NCI-H460 (cell line): ENCODE measurements at places on chromosomes 3 and 15.

DNA sequence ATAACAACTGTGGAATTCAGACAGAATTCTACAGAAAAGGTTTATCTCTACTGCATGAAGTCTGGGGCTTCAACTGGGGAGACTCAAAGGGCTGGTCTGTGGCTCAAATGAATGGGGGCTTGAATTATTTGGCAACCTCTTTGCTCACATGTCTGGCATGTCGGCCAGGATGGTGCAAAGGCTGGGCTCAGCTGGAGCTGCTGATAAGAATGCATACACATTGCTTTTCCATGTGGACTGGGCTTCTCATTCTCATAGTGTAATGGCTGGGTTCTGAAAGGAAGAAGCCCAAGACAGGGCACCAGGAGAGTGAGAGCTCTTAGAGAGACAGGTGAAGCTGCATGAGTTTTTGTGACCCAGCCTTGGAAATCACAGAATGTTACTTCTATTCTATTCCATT, 194.3 kb upstream of the SGO1 start:
- DNase-seq = no peak

- DNase-seq = no peak
These were observed 67.1 kb upstream of the AKAP13 start for GRCh38 chr15:85313339-85313738.

DNA sequence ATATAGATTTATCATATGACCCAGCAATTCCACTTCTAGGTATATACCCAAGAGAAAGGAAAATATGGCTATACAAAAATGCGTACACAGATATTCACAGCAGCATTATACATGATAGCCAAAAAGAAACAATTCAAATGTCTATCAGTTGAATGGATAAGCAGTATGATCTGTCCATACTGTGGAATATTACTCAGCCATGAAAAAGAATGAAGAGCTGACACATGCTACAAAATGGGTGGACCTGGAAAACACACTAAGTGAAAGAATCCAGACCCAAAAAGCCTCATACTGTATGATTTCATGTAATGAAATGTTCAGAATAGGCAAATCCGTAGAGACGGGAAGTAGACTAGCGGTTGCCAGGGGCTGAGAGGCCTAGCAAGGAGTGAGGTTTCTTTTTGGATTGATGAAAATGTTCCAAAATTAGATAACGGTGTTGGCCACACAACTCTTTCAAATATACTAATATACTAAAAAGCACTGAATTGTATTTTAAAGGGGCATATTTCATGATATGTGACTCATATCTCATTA, 33.4 kb downstream of the FGD5 start:
- no peak for DNase-seq

- peak; percentile 64 for DNase-seq
These were observed 47.5 kb downstream of the RAB11A start for GRCh38 chr15:65916664-65917406.

DNA sequence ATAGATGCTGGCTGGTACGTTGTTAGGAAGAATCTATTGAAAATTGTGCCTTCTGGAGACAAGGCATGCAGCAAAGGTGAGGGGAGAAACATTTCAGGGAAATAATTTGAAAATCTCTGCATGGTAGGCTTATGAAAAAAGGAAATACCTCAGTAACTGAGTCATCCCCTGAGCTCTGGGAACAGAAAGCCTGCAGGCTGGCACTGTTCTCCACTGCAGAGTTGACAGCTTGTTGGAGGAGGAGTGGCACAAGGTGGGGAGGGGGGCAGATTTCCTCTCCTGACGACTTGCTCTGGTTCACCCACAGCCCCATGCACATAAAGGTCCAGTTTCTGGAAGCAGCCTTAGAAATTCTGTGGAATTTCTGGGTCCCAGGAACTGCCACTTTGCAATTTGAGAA, 179.4 kb downstream of the ABHD5 start:
- no peak for DNase-seq

DNA sequence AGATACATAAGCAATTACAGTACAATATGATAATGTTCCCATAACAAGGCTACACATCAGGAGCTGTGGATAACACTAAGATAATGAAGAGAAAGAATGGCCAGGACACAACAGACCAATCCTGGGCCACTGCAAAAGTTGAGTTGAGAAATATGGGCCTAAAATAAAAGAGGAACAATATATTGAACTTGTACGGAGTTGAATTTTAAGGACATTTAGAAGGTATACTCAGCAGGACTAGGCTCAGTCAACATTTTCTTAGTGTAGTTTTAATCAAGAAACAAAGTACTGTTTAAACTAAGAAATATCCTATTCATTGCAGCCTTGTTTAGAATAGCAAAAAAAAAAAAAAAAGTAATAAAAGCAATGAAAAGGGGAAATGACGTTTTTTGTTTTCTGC, 24.3 kb downstream of the HERC1 start:
- no peak for DNase-seq

GRCh38 chr3:145911016-145911415, 250.0 kb downstream of the PLOD2 start:
- no peak for DNase-seq

DNA sequence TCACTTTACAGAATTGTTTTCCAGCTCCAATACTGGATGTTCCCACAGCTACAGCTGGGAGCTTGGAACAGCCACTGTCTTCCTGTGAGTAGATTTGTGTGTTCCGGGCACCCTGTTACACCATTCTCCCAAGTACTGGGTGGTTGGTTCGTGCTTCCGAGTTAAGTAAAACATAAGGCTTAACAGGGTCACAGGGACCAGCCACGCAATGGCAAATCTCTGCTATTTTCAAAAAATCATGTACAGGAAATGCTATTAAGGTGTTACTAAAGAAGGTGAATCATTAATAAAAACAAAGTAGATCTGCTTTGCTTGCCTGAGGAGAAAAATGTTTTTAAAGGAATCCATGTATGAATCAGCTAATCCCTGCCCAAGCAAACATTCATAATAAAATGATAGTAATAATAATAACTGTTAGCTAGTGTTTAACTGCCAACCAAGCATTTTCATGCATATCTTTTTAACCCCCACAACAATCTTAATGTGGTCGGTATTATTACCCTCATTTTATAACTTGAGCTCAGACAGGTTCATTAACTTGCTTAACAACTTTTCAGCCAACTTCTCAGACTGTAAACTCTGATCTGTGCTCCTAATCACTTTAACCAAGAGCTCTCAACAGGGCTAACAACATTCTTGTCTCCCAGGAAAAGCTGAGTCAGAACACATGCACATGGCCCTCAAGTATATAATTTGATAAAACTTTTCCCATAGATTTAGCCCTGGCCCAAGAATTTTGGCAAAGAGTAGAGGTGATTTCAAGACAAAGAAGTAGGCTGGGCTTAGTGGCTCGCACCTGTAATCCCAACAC, 2.7 kb upstream of the C2CD4A start:
- DNase-seq = peak; percentile 55

GRCh38 chr15:98003996-98004395, 43.5 kb downstream of the ARRDC4 start:
- no peak for DNase-seq

DNA sequence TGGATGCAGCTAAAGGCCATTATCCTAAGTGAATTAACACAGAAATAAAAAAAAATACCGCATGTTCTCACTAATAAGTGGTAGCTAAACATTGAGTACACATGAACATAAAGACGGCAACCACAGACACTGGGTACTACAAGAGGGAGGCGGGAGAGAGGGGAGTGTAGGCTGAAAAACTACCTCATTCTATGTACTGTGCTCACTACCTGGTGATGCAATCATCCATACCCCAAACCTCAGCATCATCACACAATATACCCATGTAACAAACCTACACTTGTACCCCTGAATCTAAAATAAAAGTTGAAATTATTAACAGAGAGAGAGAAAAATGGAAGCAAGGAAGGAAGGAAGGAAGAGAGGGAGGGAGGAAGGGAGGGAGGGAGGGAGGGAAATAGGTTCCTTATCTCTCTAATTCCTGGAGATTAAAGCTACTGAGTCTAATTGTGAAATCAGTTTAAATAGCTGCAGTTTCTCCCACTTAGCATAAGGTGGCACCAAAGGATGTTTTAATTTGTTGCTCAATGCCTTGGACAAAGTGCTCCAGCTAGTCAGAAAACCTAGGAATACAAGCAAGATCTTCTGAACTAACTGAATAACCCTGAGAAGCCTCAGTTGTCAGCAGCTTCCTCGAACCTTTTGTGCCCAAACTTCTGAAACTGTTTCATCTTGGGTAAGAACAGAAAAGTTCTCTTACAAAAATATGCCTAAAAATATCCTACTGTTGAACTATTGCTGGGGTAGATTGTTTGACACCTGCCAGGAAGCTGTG, 79.4 kb upstream of the ATP11B start:
- DNase-seq = peak; percentile 53
